Effector CD8-positive, alpha-beta T cell (primary cell): ENCODE measurements at places on chromosomes 3 and 15.

- DNase-seq: no peak
Observed at GRCh38 chr3:72530426-72530825, 317.8 kb downstream of the SHQ1 start.

DNA sequence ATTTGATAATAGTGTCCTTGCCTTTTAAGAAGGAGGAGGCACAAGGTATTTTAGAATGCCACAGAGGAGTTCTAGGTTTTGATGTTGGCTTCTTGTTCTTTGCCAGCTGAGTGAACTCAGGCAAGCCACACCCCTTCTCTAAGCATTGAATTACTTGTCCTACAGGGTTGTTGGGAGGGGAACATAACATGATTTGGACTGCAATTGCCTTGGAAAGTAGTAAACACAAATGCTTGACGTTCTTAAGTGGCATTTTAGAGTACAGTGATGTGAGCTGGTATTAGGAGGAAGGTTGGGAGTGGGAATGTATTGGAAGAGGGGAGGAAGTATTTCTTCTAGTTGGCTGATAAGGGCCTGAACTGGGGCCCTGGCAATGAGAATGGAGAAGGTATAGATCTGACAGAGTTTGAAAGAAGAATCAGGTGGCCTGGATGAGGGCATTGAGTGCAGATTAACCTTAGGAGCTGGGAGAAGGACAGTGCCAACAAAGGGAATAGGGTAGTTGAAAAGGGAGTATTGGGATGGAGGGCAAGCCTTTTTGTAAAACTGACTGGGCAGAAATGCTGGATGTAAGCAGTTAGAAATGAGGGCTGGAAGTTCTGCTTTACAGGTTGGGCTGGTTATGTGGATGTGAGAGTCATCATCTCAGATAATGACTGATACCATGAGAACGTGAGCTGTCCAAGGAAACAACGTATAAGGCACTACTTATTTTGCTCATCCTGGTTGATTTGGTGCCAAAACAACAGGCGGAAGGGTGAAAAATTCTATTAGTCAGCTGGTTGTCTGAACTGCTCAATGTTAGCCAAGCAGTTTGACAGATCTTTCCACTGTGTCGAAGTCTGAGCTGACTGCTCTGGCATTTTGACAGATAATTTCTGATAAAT lies 16.7 kb downstream of the KAT2B start:
- DNase-seq: no peak

DNA sequence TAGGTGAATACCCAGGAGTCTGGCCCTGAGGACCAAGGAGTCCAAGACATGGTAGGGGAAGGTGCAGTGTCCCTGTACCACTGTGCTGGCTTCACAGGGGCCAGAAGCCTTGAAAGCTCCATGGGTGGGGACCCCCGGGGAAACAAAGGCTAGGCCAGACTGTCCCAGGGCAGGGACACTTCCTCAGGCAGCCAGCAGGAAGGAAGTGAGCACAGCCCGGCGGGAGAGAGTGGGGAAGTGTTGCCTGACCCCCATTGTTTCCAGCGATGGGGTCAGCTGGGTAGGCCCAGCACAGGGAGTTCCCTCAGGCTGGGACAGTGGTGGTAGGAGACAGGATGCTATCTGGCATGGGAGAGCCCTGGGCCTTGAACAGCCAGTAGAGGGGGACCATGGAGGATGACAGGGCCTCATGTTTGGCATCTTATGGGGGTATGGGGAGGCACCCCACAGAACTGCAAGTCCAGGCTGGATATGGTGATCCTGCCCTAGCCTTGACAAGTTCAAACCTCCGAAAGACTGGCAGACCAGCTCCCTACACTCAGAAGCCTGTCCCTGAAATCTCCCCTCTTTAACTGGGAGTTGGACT lies 1.2 kb upstream of the HYAL2 start:
- DNase-seq: no peak

DNA sequence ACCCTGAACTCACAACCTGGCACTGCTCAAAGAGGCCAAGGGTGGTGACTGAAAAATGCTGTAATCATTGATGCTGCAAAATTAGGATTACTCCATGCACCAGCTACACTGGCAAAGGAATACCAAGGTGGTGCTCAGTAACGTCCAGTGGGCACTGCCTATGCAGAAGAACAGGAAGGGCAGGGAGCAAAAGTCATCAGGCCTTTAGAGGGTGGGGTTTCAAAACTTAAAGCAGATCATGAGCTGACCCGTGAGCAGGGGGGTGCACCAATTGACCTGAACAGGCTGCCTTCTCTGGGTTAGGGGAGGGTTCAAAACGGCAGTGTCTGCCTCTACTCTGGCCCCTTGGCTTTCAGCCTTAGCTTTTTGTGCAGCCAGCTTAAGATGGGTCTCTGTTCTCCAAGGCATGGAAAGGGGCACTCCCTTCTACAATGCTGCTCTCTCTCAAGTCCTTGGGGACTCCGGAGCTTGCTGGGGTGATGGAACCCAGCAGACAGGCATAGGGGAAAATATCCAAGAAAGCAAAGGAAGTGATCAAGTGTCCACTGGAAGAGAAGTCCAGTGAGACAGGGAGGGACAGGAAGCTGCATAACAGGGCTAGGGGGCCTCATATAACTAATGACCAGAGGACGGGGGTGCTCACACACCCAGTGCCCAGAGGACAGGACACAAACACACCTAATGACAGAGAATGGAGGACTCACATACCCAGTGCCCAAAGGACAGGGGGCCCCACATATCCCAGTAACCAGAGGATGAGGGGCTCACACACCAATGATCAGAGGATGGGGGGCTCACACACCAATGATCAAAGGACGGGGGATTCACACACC lies 11.4 kb downstream of the RAB6B start:
- no peak for DNase-seq

- DNase-seq: no peak
Observed at GRCh38 chr3:125587039-125587648, 8.2 kb downstream of the OSBPL11 start.

DNA sequence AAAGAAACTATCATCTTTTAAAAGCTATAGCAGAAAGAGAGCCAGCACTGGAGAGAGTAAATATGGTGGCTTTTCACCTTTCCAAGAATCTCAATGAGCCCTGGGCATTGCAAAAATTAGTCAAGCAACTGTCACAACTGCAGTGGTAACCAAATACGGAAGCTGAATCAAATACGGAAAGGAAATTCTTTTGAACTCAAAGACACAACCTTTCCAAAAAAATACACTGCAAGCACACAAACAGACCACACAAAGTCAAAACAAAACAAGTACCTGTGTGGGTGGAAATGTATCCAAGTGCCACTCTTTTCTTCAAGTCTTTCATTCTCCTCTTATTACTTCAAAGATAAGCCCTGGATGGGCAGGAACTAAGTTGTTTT lies 17.6 kb downstream of the VGLL4 start:
- DNase-seq: no peak

DNA sequence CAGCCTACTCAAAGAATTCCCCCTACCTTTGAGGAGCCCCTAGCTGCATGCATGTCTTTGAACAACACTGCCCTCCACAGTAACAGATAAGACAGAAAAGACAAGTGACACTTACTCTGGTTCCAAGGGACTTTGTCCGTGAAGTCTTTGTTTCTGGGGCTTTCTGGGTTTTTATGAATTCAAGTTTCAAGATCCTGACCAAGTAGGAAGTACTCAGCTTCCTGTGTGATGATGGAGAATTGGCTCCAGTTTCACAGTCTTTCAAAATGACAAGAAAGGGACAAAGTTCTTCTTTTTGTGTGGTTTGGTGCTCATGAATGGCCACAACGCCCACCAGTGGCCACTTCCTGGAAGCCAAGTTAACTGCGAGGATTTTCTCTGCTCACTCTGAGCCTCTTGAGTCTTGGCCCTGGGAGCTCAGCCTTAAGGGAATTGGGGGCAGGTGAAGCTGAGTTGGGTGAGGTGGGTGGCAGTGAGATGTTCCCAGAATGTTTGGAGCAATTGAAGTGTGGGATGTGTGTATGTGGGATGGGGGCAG lies at the start of gene CCR1:
CCR1 (minus strand) TSS at position 147 of the 538 bp plus-strand sequence. CDS start 4,000 bp downstream, outside the sequence.
- DNase-seq: no peak

DNA sequence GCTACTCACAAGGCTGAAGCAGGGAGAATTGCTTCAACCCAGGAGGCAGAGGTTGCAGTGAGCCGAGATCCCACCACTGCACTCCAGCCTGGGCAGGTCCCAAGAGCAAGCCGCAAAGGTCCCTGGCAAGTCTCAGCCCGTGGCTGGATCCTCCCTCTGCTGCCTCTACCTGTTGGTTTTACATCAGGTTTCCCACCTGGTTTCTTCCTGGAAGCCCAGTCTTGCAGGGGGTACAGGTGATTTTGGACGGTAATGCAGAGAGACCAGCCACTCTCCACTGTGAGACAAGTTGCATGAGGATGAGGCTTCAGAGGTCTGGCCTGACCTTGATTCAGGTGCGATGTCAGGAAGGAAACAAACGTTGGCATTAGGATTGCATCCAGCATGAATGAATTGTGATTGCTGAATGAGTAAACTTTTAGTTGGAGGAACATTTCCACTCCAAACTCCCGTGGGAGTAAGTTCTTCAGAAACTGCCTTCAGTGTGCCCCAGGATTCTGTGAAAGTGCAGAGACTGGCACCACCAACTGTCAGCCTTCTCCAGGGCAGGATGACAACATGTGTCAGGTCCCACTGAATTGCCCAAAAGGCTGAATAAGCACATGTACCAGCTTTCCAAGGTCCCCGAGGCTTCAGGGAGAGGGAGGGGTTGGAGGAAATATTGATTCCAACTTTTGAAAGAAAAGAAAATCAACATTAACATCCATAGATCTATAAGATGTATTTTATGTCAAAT lies 189.4 kb downstream of the TJP1 start:
- DNase-seq: no peak

GRCh38 chr3:171049861-171050444 lies 23.4 kb upstream of the SLC2A2 start:
- no peak for DNase-seq

DNA sequence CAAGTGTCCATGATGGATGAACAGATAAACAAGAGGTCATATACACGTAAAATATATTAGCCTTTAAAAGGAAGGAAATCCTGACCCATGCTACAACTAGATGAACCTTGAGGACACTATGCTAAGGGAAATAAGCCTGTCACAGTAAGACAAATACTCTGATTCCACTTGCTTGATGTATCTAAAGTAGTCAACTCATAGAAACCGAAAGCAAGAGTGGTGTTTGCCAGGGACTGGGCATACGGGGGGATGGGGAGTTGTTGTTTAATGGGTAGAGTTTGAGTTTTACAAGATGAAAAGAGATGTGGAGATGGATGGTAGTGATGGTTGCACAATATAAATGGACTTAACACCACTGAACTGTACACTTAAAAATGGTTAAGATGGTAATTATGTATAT lies 65.4 kb downstream of the C3orf70 start:
- DNase-seq: no peak

DNA sequence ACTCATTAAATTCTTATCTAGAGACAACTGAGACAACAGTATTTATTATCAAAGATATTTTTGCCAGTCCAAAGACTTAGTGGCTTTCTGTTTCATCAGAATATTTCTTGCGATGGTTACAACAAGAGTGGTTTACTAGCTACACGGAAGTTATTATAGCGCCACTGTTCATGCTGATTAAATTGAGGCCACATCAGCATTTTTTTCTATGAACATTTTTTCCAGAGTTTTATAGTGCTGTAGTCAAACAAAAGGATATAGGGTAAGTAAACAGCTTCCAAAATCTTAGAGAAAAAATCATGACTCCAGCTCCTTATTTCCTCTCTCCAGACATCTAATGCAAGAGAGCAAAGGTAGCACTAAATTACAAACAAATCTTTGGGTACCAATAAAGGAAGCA lies 1264.4 kb downstream of the ZPLD1 start:
- DNase-seq: no peak

DNA sequence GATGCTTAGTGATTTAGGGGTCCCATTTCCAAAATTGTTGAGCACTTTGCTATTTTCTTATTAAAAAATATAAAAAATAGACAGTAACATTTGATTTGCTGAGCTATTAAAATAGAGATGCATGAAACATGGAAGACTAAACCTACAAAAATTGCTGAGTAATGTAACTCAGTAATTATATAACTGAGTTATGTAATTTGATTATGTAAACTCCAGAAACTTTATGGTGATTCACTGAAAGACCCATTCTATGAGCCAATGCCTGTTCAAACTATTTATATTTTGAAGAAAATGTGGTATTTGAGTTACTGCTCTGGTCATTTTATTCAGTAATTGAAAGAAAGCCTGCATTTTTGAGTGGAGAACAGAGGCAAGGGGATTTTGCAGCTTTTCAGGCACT lies 1221.5 kb upstream of the ALCAM start:
- DNase-seq: no peak

DNA sequence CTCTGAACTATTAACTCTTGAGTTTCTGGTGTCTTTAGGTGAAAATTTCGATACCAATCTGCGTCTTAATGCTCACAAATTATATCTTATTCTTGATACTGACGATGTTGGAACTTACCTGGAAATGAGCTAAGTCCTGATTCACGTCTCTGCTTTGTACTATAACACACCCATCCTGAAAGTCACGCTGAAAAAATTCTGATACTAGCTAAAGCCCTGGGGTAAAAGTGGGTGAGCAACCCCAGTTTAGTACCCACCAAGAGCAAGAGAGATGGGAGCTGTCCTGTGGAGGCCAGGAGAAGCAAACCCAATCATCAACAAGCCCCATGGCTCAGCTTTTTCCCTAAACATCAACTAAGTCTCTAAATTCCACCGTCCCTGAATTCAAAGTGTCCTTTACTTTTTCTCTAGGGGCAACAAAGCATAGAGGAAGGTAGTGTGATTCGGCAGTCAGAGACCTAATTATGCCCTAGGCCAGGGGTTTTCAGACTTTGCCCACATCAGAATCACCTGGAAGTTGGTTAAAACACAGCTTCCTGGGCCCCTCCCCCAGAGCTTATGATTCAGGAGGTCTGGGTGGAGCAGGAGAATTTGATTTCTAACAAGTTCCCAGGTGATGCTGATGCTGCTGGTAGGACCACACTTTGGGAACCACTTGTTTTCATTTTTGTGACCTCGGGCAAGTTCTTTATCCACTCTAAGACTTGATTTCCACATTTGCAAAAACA lies 90.2 kb downstream of the OSBPL10 start:
- DNase-seq: no peak

DNA sequence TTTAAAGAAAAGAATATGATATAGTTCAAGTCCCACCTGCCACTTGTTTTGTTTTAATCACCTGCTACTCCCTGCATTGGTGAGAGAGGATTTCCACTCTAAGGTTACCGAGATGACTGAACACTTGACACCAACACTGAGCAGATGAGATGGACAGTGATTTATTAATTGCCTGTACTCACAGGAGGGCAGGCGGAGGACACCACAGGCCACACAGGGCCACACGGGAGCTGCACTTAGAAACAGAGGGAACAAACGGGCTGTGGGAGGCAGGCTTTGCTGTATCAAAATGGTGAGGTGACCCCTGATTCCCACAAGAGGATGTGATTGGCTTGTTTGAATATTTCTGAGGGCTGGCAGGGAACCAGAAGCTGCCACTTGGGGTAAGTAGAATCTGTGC lies 10.8 kb downstream of the MINAR1 start:
- DNase-seq: no peak

DNA sequence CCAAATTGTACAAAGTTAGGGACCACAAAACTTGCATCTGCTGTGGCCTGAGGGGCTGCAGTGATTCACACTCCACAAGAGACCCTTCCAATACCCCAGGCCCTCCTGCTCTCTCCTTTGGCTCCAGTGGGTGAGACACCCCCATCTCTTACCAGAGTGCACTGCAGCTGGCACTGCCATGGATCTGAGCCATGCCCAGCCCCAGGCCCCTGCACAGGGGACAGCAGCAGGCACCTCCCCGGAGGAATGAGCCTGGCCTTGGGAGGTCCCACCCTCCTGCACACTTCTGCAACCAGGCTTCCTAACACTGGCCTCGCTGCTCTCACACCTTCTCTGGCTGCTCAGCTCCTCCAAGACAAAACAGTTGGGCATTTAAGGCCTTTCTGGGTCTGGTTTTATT lies 16.3 kb upstream of the TSPAN3 start:
- DNase-seq: no peak

GRCh38 chr3:63029921-63030320 lies 154.7 kb upstream of the CADPS start:
- no peak for DNase-seq
